Vagina (tissue), 2 donors: ENCODE measurements at places on chromosomes 3 and 15.

DNA sequence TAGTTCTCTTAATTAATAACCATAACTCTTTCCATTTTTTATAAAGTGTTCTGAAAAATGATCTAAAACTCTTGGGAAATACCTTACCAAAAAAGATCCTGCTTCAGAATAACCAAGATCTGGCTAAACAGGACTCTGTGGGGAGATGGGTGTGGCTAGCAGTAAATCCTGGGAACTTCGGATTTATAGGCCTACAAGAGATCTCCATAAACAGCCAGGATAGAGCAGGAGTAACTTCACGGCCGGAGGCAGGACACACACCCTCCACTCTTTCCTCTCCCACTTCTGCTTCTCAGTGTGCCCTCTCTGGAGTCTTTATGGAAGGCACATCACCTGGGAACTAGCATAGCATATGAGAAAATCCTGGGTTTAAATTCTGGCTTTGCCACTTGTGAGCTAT lies 309.4 kb upstream of the SOX2 start:
- H3K27me3 ChIP-seq, result no peaks in the 10 kb centered on the region
- H3K36me3 ChIP-seq, result no peaks in the 10 kb centered on the region
- H3K4me1 ChIP-seq, result no peaks in the 10 kb centered on the region

DNA sequence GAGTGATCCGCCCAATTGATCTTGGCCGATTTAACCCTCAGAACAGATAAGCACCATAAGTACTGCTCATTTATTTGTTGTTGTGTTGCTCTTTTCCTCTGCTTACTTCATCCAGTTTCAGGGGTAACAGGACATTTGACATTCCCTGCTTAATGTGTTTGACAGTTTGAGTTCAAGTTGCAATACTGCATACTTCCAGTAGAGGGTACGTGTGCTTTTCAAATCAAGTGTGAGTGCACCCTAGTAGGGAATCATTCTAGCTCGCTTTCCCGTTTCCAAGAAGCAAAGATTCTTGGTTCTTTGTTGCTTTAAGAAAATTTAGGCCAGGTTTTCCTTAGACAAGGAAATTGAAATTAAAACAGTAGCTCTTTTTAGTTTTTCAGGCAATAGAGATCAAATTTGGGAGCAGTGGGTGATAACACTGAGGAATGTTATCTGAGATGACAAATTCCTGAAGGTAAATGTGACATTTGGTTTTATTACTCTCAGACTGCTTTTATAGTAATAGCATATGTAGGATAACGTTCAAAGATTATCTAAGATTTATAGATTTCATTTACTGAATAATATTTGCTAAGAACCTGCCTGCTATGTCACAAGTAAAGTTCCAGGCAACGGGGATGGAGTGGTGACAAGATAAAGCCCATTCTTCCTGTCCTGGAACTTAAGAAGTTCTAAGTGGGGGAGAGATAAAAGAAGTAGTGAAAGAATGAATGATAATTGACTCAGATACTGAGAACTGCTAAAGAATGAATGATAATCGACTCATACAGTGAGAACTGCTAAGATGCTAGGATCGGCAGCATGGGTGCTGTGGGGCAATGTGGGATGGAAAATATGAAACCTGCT lies 73.3 kb downstream of the SYNPR start:
- no peak overlapping the region for H3K27ac ChIP-seq
- no peak overlapping the region for H3K4me3 ChIP-seq
- no peaks in the 10 kb centered on the region for H3K36me3 ChIP-seq
- H3K27me3 ChIP-seq, result no peaks in the 10 kb centered on the region

DNA sequence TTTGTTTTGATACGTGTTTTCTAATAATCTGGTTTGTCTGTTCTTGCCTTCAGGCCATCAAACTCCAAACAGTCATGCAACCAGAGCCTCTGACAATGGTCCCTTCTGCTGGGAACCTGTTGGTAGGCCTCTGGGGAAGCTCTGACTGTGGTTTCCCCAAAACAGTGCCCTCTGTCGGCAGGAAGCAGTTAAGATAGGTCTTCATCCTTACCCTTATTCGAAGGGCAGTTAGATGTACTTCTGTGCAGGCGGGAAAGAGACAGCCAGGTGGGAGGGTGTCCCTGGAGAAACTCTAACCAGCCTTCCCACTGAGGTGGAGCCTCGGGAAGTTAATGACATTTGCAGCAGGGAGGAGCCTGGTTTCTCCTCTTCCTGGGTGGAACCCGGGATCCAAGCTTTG lies 81.6 kb upstream of the CHMP2B start:
- no peak overlapping the region for H3K4me3 ChIP-seq
- H3K36me3 ChIP-seq, result no peaks in the 10 kb centered on the region
- no peaks in the 10 kb centered on the region for H3K4me1 ChIP-seq
- H3K27me3 ChIP-seq, result no peaks in the 10 kb centered on the region
- no peak for DNase-seq
- no peak overlapping the region for H3K27ac ChIP-seq

GRCh38 chr3:54454806-54455205 lies 332.5 kb downstream of the CACNA2D3 start:
- no peak overlapping the region for H3K27ac ChIP-seq
- no peaks in the 10 kb centered on the region for H3K36me3 ChIP-seq
- DNase-seq, result no peak
- no peaks in the 10 kb centered on the region for H3K4me1 ChIP-seq
- no peak overlapping the region for H3K4me3 ChIP-seq

- H3K36me3 ChIP-seq, result no peaks in the 10 kb centered on the region
- no peak overlapping the region for H3K4me3 ChIP-seq
- no peak overlapping the region for H3K27ac ChIP-seq
- no peaks in the 10 kb centered on the region for H3K27me3 ChIP-seq
- H3K4me1 ChIP-seq, result peaks cover 3% of the 10 kb centered on the region
Measured at GRCh38 chr3:127412578-127413317, 124.9 kb upstream of the PRR20G start.

DNA sequence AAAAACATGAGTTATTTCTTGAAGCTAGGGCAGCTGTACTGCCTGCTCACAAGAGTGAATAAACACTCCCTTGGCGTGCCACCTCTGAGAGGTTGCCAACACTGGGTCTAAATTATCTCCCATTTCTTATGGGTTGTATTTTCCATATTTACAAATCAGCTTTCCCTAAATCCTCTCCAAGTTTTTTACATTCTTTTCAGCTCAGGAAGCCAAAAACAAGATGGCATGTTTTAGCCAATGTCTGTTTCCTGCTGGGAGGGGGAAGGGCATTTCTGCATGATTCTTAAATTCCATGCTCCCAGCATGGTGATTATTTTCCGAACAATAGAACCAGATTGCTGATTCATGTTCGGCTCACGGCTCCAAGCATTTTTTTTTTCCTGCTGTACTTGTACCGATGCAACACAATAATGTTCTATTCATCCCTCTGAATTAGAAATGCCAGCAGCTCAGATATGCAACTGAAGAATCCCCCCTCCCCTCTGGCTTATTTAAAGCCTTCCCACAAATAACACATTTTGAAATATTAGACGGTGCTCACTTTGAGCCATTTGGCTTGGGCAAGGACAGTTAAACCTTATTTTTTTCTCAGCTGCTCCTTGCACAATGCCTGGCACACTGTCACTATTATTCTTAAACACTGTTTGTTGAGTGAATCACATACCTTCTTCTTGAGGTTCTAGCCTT lies 252.5 kb downstream of the THRB start:
- H3K4me1 ChIP-seq, result peaks cover 19% of the 10 kb centered on the region
- no peak overlapping the region for H3K4me3 ChIP-seq
- no peak for DNase-seq
- no peaks in the 10 kb centered on the region for H3K27me3 ChIP-seq
- H3K27ac ChIP-seq, result no peak overlapping the region

DNA sequence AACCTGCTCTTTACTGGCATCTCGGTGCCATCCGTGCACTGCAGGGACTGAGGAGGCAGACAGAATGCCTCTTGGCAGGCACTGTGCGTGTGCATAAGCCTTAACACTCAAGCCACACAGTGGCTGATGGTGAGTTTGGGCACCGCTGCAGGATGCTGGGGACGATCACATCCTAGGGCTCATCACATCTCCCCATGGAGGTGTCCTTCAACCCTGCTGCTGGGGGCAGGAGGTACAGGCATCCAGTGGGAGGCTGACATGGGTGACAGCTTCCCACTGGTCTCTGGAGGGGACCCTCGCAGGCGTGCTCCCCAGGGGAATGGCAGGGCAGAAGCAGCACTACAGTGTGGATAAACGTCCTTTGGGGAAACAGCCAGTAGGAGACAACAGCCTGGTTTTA lies 190.9 kb downstream of the ADAMTS17 start:
- H3K36me3 ChIP-seq, result no peaks in the 10 kb centered on the region
- H3K27ac ChIP-seq, result no peak overlapping the region
- H3K4me3 ChIP-seq, result no peak overlapping the region
- no peaks in the 10 kb centered on the region for H3K4me1 ChIP-seq
- no peak for DNase-seq
- no peaks in the 10 kb centered on the region for H3K27me3 ChIP-seq

GRCh38 chr3:191301017-191301416 lies 28.2 kb upstream of the CCDC50 start:
- no peak overlapping the region for H3K27ac ChIP-seq
- no peaks in the 10 kb centered on the region for H3K4me1 ChIP-seq
- H3K4me3 ChIP-seq, result no peak overlapping the region
- H3K27me3 ChIP-seq, result no peaks in the 10 kb centered on the region
- no peak for DNase-seq
- H3K36me3 ChIP-seq, result no peaks in the 10 kb centered on the region

- no peak for DNase-seq
- no peak overlapping the region for H3K4me3 ChIP-seq
- no peak overlapping the region for H3K27ac ChIP-seq
- no peaks in the 10 kb centered on the region for H3K27me3 ChIP-seq
- H3K36me3 ChIP-seq, result no peaks in the 10 kb centered on the region
Measured at GRCh38 chr3:146536681-146537080, 7.7 kb downstream of the PLSCR1 start.

DNA sequence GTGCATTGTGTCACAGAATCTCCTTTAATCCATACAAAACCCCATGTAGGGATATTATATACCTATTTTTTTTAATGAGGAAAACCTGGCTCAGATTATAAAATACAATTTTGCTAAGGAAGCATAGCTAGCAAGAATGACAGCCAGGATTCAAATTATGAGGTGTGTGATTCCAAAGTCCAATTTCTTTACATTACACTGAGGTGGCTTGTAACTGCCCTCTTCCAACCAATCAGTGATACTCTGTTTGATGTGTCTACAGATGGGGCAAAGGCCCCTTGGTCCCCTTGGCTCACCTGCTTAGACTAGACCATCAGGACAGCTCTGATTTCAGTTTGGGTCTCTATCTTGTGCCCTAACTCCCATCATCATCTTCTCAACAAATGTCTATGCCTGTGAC lies 120.3 kb upstream of the ADAMTS9 start:
- H3K4me1 ChIP-seq, result no peaks in the 10 kb centered on the region
- H3K27ac ChIP-seq, result no peak overlapping the region
- no peak overlapping the region for H3K4me3 ChIP-seq
- no peaks in the 10 kb centered on the region for H3K27me3 ChIP-seq
- DNase-seq, result no peak
- no peaks in the 10 kb centered on the region for H3K36me3 ChIP-seq

- H3K27me3 ChIP-seq, result no peaks in the 10 kb centered on the region
- H3K36me3 ChIP-seq, result no peaks in the 10 kb centered on the region
- no peak for DNase-seq
- peak overlapping the region; percentile 2 for H3K4me3 ChIP-seq
- peaks cover 39% of the 10 kb centered on the region for H3K4me1 ChIP-seq
Measured at GRCh38 chr3:152258448-152259393, 10.0 kb upstream of the MBNL1 start.

DNA sequence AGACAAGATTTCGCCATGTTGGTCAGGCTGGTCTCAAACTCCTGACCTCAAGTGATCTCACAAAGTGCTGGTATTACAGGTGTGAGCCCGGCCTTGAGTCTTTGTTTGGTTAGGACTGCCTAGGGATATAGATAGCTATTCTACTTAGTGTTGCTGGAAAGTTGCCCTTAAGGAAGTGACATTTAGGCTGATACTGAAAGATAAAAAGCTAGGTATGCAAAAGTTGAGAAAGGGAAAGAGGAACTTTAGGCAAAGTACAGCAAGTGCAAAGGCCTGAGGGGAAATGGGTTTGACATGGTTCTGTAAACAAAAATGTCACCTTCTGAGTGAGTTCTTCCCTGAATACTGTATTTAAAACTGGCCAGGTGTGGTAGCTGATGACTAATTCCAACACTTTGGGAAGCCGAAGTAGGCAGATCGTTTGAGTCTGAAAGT lies 111.5 kb downstream of the ZNF609 start:
- H3K27ac ChIP-seq, result no peak overlapping the region
- H3K27me3 ChIP-seq, result no peaks in the 10 kb centered on the region
- H3K4me3 ChIP-seq, result no peak overlapping the region

- no peaks in the 10 kb centered on the region for H3K27me3 ChIP-seq
- H3K27ac ChIP-seq, result no peak overlapping the region
- H3K4me3 ChIP-seq, result no peak overlapping the region
- no peaks in the 10 kb centered on the region for H3K36me3 ChIP-seq
Measured at GRCh38 chr3:70256566-70256965, 55.9 kb downstream of the MDFIC2 start.

- H3K4me3 ChIP-seq, result no peak overlapping the region
- H3K4me1 ChIP-seq, result peaks cover 22% of the 10 kb centered on the region
- peaks cover 34% of the 10 kb centered on the region for H3K36me3 ChIP-seq
- H3K27ac ChIP-seq, result no peak overlapping the region
- no peaks in the 10 kb centered on the region for H3K27me3 ChIP-seq
- no peak for DNase-seq
Measured at GRCh38 chr15:77483425-77484140, 62.9 kb downstream of the HMG20A start.

DNA sequence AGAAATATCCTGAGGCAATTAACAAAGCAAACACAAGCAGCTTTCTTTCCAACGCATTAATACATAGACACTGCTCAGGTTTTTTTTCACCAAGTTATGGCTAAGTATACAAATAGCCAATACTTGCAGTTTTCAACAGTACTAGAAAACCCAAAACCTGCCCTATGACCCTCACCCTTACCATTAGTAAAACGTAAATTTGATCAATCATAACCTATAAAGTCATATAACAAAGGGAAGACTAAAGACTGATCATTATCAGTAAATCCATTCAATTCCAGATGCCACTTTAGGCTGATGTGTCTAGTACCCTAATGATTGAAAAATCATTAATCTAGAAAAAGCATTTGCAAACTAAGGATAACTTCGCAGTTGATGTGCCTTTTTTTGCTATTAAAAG lies 3.2 kb downstream of the SERP1 start:
- no peaks in the 10 kb centered on the region for H3K27me3 ChIP-seq
- peaks cover 37% of the 10 kb centered on the region for H3K4me1 ChIP-seq
- no peaks in the 10 kb centered on the region for H3K36me3 ChIP-seq
- H3K4me3 ChIP-seq, result no peak overlapping the region
- DNase-seq, result no peak

DNA sequence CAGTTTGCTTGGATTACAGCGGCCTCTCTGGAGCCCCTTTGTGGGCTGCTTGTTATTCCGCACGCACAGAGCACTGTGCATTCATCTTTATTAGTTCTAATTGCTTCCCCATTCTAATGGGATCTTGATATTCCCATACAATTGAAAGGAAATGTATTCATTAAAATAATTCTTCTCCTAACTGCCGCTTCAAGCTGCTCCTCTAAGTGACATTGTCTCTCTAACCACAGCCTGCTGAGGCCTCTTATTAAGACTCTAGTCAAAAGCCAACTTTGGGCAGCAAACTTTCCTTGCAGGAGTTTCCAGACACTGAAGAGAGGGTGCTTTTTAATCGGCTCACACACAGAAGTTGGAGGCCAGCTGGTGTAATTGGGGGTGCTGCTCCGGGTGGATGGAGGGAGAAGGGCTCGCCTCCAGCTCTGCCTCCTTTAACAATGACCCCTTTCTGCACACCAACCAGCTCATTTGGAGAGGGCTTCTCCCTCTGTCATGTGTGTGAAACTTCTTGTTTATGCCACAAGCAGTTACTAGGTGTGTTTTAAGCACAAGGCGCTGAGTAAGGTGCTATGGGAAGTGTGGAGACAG lies 5.6 kb upstream of the MAGEF1 start:
- H3K36me3 ChIP-seq, result no peaks in the 10 kb centered on the region
- no peaks in the 10 kb centered on the region for H3K27me3 ChIP-seq
- H3K27ac ChIP-seq, result peak overlapping the region; percentile 53
- H3K4me3 ChIP-seq, result no peak overlapping the region
- DNase-seq, result peak; percentile 83
- peaks cover 17% of the 10 kb centered on the region for H3K4me1 ChIP-seq
